ENCODE measurements at places on chromosomes 7 and 10. TPM values are rescaled to one million over a fixed set of nuclear protein-coding genes. Genes with fewer than 3 reads are reported as not detected.

GRCh38 chr10:124550293-124551034 lies 88.8 kb downstream of the LHPP start:
- no peak for DNase-seq
- H3K27me3 ChIP-seq = no peaks in the 10 kb centered on the region
- no peaks in the 10 kb centered on the region for H3K36me3 ChIP-seq
- H3K27ac ChIP-seq = no peak overlapping the region

- no peak overlapping the region for H3K4me3 ChIP-seq
- H3K27ac ChIP-seq = no peak overlapping the region
- no peak for DNase-seq
- H3K27me3 ChIP-seq = peaks cover 3% of the 10 kb centered on the region
Observed at GRCh38 chr7:157457355-157458253, 120.8 kb downstream of the DNAJB6 start.

GRCh38 chr10:97684866-97685394 lies 2.1 kb downstream of the AVPI1 start:
- H3K4me1 ChIP-seq = peaks cover 16% of the 10 kb centered on the region
- H3K27ac ChIP-seq = no peak overlapping the region
- H3K4me3 ChIP-seq = no peak overlapping the region
- H3K36me3 ChIP-seq = no peaks in the 10 kb centered on the region
- no peak for DNase-seq

- no peak overlapping the region for H3K27ac ChIP-seq
- no peaks in the 10 kb centered on the region for H3K36me3 ChIP-seq
- peaks cover 14% of the 10 kb centered on the region for H3K27me3 ChIP-seq
- DNase-seq = no peak
- no peak overlapping the region for H3K4me3 ChIP-seq
- no peaks in the 10 kb centered on the region for H3K4me1 ChIP-seq
Observed at GRCh38 chr7:24750441-24751055, 6.7 kb downstream of the GSDME start.

MGMT gene
- total RNA-seq = 18.7 TPM

DNA sequence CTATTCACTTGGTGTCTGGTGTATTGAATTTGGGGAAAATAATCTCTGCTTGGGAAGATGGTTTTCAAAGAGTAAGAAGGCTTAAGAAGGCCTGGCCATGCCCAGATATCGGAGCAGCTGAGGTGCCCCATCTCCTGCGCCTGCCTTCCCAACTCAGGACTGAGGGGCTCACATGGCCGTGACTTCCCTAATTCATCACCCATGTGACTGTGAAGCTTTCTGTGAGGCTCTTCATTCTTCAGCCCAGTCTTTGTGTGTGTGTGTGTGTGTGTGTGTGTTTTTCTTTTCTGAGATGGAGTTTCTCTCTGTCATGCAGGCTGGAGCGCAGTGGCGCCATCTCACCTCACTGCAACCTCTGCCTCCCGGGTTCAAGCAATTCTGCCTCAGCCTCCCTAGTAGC lies 53.2 kb downstream of the PROSER2 start:
- no peaks in the 10 kb centered on the region for H3K27me3 ChIP-seq
- H3K36me3 ChIP-seq = no peaks in the 10 kb centered on the region
- no peak for DNase-seq
- H3K4me1 ChIP-seq = peaks cover 11% of the 10 kb centered on the region
- no peak overlapping the region for H3K27ac ChIP-seq
- H3K4me3 ChIP-seq = no peak overlapping the region

- H3K36me3 ChIP-seq = no peaks in the 10 kb centered on the region
- no peak overlapping the region for H3K27ac ChIP-seq
- no peaks in the 10 kb centered on the region for H3K27me3 ChIP-seq
- no peaks in the 10 kb centered on the region for H3K4me1 ChIP-seq
Observed at GRCh38 chr7:28581351-28581750, 169.0 kb downstream of the CREB5 start.

- H3K36me3 ChIP-seq = no peaks in the 10 kb centered on the region
- no peak overlapping the region for H3K27ac ChIP-seq
- no peak for DNase-seq
Observed at GRCh38 chr7:36490419-36490830, 100.8 kb downstream of the ANLN start.

NEBL gene
- total RNA-seq = 1.9 TPM

NUTM2B gene
- total RNA-seq = 2.4 TPM

DNA sequence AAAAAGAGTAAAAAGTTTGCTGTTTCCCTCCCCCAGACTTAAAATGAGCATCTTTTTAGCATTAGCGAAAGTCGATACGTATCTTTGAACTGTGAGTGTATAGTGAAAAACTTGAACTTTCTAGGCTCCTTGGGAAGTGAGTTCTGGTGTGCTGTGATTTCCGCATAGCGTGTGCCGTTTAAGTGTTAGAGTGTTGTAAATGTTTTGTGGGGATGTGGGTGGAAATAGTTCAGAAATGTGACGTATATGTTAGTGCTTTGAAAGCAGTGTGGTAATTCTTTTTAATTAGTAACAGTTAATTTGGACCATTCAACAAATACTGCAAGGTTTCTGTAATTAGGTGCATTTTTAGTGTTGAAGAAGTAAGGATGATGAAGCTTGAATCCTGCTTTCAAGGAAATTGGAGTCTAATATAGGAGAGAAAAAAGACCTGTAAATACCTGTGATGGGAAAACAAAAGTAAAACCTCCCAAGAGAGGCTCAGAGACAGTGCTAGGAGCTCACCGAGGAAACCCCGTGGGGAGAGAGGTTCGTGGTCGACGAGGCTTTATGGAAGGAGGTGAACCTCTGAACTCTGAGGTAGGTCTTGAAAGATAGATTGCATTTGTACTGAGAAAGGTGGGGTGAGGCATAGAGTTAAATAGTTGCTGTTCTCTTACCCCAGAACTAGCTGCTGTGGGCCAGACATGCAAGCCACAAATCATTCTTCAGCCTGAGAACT lies 40.8 kb downstream of the RBM33 start:
- no peaks in the 10 kb centered on the region for H3K27me3 ChIP-seq
- peak overlapping the region; percentile 53 for H3K4me3 ChIP-seq
- H3K27ac ChIP-seq = peak overlapping the region; percentile 34
- H3K36me3 ChIP-seq = peaks cover 48% of the 10 kb centered on the region
